Inflammatory macrophage treated with lipopolysaccharide for 4 hours (primary cell): ENCODE measurements at places on chromosomes 2 and 18.

DNA sequence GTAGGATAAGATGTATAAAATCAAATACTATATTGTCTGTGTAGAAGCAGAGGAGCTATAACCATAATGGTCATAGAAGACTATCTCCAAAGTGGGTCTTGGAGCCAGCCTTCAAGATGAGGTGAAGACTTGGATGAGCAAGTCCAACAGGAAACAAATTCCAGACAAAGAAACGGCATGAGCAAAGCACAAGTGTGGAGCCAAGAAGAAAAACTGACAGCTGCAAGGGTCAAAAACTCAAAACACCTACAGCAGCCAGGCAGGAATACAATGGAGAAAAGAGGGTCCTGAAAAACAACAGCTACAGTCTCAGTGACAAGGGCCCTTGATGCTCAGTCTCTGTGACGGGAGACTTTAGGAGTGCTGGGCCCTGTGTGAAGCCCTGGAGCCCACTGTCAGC, 102.4 kb downstream of the STK39 start:
- no peak for DNase-seq

- peak; percentile 94 for DNase-seq
These were observed 74.2 kb downstream of the RAB31 start for GRCh38 chr18:9782073-9782857.

- DNase-seq, result no peak
These were observed 13.1 kb downstream of the PIEZO2 start for GRCh38 chr18:11136241-11136640.

- no peak for DNase-seq
These were observed 12.5 kb upstream of the MFF start for GRCh38 chr2:227312579-227312978.

- DNase-seq, result peak; percentile 21
These were observed 48.0 kb downstream of the BCL2L11 start for GRCh38 chr2:111168528-111169239.

GRCh38 chr18:73691118-73691517, 456.5 kb downstream of the FBXO15 start:
- no peak for DNase-seq

DNA sequence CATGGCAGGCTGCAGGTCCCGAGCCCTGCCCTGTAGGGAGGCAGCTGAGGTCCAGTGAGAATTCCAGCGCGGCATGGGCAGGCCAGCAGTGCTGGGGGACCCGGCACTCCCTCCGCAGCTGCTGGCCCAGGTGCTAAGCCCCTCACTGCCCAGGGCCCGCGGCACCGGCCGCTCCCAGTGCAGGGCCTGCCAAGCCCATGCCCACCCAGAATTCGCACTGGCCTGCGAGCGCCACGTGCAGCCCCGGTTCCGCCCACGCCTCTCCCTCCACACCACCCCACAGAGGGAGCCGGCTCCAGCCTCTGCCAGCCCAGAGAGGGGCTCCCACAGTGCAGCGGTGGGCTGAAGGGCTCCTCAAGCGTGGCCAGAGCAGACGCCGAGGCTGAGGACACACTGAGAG, 158.5 kb upstream of the ACVR2A start:
- no peak for DNase-seq

DNA sequence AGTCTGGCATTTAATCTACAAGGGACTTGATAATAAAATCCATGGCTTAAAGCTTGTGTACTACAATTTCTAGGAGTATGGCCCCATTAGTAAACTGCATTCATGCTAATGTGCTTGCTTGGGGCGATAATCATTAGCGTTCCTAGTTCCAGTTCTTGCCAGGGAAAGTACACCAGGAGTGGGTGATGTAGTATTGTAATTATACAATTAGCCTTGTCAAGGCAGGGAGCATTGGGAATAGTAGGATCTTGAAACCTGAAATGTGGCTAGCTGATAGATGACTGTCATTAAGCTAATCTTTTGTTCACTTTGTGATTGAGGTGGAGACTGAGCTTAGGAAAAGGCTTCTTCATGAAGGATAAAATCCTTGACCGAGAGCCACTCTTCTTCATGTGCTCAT, 989.2 kb downstream of the CPS1 start:
- no peak for DNase-seq

GRCh38 chr2:5915881-5916310, 223.7 kb downstream of the SOX11 start:
- no peak for DNase-seq

DNA sequence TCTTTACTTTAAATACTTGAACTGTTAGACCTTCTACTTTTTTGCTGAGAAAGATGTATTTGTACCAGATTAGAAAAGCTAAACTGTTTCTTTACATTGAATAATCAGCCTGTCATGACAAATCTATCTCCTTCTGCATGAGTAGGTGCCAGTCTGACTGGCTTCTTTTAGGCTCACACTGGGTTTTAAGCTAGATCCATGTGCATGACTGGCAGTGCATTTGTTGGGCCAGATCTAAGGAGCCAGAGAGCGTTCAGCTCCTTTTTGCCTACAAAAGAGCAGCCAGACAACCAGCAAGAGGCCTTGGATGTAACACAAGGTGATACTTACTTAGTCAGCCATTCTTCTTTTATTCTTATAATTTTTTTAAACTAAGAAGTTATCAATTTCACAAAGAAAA, 82.0 kb upstream of the OTX1 start:
- no peak for DNase-seq

GRCh38 chr2:48228345-48228684, 301.6 kb upstream of the STON1 start:
- no peak for DNase-seq

DNA sequence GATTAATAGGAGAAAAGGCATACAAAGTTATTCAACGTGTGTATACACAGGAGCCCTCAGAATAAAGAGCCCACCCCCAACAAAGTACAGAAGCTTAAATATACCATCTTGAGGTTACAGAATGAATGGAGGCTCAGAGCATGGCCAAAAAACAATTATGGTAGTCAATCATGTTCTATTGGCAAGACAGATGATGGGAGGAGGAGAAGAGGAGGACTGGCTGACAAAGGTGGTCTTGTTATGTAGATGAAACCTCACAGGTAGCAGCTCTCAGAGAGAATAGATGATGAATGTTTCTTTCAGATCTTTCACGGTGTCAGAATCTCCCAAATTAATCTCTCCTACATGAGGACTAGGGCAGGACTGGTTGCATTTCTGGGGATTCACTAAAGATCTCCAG, 66.0 kb downstream of the ARL4C start:
- no peak for DNase-seq

DNA sequence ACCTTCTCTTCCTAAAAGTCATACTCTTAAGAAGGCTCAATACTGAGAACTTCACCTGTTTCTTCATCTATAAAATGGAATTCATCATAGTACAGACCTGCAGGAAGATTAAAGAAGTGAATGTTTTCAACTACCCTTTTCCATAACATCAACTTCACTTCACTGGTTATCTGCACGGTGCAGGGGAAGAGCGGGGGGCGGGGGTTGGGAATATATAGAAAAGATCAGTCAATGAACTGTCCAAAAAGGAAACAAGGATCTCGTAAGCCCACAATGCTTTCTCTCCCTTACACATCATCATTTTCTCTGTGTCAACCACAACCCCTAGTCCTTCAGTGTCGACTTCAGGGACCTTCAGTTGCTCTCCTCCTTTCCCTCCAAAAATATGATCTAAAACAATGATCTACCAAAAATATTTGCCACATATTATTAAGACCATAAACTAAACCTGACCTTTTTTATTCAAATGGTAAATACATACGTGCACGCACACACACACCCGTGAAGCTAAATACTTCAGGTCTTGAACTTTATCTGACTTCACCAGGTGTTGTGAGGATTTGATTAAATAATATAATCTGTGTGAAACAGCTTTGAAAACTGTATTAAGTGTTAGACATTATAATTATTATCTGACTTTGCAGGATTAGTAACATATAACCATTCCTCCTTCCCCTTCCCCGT, 4.9 kb downstream of the MBOAT2 start:
- DNase-seq, result no peak

DNA sequence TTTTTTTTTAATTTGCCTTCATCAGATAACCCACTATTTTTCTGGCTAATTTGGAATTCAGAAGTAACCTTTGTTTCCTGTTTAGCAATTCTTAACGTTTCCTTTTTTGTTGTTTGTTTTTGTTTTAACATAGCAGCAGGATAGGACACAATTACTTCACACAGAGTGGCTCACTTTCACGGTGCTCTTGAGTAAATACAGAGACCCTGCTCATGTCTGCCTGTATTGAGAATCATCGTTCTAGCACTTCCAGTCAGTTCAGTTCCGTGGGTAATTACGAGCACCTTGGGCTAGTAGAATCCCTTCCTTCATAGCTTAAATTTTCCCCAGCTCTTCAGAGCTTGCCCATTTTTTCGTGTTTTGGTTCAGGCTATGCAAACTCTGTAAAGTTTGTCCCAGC, 1225.4 kb upstream of the LRRTM1 start:
- no peak for DNase-seq

DNA sequence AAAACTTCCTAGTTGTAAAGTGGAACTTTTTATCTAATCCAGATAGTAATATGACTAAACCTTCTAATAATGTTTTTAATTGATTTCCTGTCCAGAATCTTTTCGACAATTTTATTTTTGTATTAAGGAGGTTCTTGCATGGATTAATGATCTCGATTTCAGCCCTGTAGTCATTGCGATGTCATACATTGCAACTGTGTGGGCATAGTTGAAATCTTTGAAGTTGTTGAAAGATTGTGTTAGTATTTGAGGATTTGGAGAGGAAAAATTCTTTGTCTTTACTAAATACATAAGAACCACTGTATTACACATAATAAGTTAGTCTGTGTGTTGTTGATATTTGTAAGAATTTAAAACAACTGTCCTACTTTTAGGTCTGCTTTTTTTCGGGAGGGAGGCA, 31.1 kb downstream of the ACSL3 start:
- peak; percentile 59 for DNase-seq

- DNase-seq, result no peak
These were observed 105.7 kb upstream of the GAREM1 start for GRCh38 chr18:32576296-32576916.

DNA sequence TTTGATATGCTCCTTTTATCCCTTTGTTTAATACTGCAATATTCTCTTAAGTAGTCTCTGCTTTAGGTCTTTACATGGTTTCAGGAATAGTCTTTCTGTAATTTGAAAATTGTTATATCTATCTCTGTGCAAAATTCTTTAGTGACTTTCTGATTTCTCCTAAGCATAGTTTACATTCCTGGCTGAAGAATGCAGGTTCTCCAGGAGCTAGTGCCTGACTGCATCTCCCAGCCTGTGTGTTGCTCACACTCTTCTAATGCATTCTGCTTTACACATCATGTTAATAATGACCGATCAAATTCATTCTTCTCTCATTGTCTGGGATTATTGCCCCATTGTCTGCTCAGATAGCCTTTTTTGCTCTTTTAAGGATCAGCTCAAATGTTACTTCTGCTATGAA, 1349.2 kb downstream of the DSC3 start:
- DNase-seq, result no peak

DNA sequence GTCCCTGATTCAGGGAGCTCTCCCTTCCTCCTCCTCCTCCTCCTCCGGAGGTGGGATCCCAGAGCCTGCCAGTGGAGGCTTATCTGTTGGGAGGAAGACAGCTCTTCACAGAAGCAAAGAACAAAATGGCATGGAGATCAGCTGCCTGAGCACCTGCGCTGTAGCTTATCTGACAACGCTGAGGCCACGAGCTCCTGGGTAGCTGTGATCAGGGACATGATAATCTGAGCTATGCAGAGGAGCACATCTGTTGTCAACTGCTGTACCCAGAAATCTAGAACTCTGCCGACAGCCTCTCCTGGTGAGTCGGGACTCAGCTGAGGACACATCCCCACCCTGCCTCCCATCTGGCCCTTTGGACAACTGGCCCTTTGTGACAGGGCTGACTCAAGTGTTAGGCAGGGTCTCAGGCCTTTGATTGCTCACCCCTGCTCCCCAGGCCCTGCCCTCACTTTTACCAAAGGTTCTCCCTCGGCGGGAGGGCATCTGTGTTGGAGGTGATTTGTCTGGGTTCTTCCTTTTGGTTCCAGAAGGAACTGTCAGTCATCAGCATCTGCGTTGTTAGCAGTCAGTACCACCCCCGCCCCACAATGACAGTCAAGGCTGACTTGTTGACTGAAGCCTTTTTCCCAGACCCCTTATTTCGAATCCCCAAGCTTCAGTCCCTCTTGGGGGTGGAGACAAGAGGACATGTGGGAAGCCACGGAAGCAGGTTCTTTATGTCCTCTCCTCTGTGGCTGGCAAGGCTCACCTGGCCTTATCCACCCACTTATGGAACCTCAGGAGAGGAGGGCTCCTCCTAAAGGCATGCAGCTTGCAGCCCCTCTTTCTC, 5.9 kb upstream of the CNNM3 start:
- DNase-seq, result no peak

DNA sequence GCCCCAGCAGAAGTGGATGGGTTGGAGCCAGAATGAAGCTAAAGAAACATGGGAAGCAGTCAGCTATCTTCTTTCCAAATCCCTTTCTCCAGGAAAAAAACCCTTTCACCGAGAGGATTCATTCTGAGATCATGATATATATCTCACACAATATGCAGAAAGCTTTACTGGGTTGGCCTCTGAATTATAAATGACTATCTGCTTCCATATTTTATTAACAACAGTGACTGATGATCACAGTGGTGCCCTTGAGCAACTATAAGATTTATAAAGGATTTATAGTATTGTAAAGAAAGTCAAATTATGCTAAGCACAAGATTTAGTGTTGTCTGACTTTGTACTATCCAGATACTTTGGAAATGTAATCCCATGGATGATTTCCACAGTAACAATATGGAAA, 180.3 kb downstream of the KCNE4 start:
- no peak for DNase-seq
